ENCODE measurements at places on chromosomes 4 and X.
A peak's percentile ranks its signal among the peaks of the same experiment; 100 is the strongest.

DNA sequence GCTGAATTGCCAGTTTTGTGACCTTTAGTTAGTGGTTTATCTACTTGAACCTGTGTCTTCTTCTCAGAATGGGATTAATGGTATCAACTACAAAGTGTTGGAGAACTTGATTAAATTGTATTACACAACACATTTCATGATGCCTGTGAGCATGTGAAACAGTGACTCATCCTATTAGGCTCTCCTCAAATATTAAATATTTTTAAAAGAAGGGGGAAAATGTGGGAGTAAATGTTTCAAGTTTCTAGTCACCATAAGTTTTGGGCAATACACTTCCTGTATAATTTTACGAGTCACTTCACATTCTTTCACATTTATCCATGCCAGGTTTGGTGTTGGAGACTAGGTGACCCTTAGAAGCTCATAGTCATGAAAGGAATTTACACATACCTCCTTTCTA, 147.0 kb downstream of the HS3ST1 start:
- DNase-seq = no peak

DNA sequence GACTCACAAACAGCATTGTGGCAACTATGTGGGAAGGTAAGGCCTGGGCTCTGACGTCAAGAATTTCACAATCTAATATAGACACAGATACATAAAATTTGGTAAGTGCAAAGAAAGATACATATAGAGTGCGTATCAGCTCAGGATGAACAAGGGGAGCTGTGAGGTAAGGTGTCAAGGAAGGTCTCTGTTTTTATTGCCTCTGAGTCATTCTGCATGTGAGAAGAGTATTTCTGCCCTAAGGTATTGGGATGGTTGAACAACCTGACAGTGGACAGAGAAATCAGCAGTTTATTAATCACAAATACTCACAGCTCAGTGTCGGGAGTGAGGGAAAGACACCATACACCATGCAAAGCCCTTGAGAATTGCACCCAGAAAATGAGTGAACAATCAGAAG, 89.8 kb downstream of the COMMD8 start:
- no peak for DNase-seq

DNA sequence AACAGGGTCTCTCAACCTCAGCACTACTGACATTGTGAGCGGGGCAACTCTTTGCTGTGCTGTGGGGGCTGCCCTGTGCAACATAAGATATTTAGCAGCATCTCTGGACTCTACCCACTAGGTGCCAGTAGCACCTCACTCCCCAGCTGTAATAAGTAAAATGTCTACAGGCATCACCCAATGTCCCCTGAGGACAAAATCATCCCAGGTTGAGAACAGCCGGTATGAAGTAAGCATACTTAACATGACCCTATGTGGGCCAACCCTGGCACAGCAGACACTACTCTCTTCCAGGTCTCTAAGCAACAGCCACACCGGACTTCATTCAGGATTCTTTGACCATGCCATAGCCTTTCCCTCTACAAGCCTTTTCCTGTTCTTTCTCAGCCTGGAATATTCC, 10.5 kb upstream of the MGST2 start:
- DNase-seq = no peak

DNA sequence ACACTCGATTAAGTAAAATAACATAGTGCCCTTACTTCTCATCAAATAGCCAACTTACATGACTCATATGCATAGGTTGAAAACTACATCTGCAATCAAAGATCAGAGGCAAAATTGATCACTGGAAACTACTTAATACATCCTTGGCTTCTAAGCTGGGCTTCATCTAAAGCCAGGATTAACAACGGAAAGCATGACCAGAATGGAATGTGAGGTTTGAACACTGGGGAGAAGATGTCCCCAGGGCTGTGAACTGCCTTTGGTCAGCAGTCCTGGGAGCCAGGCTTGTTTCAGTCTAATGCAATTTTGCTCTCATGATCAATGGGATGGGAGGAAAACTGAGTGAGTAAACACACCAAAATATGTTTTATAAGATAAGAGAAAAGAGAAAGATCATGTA, 192.5 kb upstream of the TTC29 start:
- DNase-seq = no peak

GRCh38 chr4:145340071-145340675, 141.5 kb upstream of the SMAD1 start:
- DNase-seq = no peak

- no peak for DNase-seq
Observed at GRCh38 chr4:59537246-59537886, 1662.8 kb upstream of the ADGRL3 start.

- no peak for DNase-seq
Observed at GRCh38 chrX:141341341-141341740, 99.0 kb upstream of the SPANXC start.

GRCh38 chrX:154428176-154429171, at the start of gene ATP6AP1:
ATP6AP1 (plus strand) TSS chrX:154428677; CDS start chrX:154428693, 16 bp downstream.
- DNase-seq = peak; percentile 90

DNA sequence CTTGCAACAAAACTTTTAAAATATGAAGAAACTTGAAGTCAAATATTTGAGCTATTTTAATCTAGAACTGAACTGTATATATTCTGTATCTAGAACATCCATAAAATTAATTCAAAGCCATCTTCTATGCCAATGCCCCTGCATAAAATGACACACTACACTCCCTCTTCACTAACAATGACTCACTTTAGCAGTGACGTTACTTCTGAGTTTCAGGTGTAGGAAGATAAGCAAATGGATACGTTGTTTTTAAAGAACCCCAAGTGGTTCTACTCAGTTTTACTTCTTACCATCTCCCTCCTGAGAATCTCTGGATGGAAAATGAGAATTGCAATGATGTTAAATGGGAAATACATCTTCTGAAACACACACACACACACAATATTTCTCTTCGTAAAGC, 45.2 kb downstream of the CXXC4 start:
- no peak for DNase-seq

GRCh38 chrX:55130481-55130880, 41.7 kb downstream of the PAGE2 start:
- DNase-seq = no peak

DNA sequence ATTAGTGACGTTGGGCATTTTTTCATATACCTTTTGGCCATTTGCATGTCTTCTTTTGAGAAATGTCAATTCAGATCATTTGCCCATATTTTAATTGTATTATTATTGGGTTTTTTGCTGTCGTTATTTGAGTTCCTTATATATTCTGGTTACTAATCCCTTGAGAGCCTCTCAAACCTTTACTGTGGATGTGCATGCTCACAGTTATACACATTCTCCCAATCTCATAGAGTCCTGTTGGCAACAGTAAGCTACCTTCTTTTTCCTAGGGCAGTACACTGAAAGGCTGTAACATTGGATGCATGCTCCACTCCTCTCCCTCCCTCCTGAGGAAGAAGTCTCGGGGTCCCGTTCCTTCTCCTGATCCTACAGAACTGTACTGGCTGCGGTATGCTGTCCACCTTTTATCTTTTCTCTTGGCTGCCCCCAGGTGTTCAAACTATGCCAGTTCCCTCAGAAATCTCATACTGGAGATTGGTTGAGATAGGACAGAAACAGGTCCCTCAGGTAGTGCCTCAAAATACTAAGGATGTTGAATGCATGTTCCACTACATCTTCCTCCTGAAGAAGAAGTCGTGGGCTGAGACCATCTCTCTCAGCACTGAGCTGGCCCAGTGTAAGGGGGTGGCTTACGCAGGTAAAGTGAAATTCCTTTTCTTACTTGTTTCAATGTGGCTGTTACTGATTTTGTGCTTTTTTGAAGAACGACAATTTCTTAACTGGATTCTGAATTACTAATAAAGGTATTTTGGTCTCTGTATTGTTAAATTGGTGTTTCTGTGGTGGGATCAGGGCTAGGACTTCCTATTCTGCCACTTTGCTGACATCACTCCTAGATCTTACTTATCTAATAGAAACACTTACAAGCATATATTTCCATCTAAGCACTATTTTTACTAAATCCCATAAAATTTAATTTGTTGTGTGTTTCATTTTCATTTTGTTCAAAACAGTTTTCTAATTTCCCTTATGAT, 145.4 kb upstream of the HUWE1 start:
- DNase-seq = peak; percentile 60

GRCh38 chrX:93538575-93538974, 134.8 kb downstream of the NAP1L3 start:
- no peak for DNase-seq

DNA sequence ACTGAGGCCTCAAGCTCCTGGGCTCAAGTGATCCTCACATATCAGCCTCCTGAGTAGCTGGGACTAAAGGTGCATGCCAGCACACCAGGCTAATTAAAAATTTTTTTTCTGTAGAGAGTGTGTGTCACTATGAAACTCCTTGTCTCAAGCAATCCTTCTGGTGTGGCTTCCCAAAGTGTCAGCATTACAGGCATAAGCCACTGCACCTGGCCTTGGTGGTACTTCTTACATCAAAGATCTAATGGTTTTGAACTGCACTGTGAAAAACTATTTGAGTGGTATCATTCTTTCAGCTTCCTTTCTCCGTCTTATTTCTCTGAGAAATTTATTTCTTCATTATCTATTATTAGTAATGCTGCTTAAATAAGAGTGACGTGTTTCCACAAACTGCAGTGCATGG, 98.5 kb downstream of the UNC5C start:
- no peak for DNase-seq

GRCh38 chr4:107870236-107870635, 45.5 kb downstream of the SGMS2 start:
- no peak for DNase-seq

DNA sequence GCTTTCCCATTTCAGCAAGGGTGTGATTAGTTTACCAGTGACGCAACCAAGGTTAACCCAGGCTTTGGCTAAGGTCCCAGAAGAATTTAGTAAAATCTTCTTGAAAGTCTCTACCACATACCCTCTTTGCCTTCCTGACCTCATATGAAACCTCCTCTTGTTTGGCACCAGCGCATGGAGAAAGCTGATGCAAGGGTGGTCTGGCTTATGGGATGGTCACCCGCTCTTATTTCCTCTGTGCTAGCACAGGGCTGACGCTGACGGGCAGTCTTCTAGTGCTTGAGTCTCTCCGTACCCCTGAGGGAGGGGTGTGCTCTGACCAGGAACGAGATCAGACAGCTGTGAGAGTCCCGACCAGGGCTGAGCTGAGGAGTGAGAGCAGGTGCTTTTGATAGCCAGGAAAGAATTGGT, 137.6 kb downstream of the TENM3 start:
- no peak for DNase-seq

- DNase-seq = no peak
Observed at GRCh38 chrX:113906168-113906567, 677.7 kb upstream of the HTR2C start.

- no peak for DNase-seq
Observed at GRCh38 chr4:101711590-101712260, 78.8 kb upstream of the BANK1 start.

- DNase-seq = no peak
Observed at GRCh38 chrX:115413246-115413878, 123.8 kb downstream of the LUZP4 start.

DNA sequence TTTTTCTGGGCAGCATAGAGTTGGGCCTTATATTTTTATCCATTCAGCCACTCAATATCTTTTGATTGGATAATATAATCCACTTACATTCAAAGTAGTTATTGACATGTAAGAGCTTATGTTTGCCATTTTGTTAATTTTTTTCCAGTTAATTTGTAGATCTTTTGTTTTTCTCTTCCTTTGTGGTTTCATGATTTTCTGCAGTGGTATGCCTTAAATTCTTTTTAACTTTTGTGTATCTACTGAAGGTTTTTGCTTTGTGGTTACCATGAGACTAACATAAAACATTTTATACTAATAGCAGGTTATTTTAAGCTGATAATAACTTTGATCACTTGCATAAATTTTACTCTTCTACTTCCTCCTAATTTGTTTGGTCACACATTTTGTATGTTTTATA, 140.8 kb upstream of the GATB start:
- DNase-seq = no peak

DNA sequence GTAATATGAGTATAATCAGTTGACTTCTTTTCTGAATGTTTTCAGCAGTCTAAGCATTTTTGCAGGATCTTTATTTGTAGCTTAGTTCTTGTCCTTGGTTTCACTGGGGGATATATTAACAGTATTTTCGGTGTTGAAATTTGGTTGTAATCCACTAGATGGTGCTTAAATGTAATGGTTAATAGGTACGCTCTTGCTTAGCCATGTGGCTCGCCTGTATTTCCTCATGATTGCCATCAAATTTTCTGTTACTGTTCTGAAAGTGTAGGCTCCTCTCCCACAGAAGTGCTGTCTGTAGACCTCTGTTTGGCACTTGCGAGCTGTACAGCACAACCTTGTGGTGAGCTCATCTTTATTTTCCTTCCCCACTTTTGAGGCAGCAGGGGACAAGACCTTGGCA, 3.9 kb upstream of the FAAH2 start:
- DNase-seq = peak; percentile 30

DNA sequence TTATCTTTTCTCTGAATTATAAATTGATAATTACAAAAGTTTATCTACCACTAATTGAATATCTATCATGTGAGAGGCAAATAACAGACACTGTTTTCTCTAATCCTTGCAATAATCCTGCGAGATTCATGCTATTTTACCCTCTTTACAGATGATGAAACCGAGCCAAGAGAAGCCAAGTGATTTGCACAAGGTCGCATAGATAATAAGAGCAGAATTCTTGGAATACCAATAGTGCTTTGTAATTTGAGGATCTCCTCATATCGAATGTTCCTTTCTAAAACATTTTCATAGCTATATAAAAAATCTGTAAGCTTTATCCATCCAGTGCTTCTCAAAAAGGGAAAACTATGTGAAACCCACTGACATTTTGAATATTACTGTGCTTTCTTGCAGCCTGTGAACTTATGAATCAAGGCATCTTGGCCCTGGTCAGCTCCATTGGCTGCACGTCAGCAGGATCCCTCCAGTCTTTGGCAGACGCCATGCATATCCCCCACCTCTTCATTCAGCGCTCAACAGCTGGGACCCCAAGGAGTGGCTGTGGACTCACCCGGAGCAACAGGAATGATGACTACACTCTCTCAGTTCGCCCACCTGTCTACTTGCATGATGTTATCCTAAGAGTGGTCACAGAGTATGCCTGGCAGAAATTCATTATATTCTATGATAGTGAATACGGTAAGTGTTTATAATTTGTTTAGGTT, 743.8 kb upstream of the ATOH1 start:
- DNase-seq = no peak
